ENCODE measurements at places on chromosomes 2 and 18. TPM values are rescaled to one million over a fixed set of nuclear protein-coding genes. Genes with fewer than 3 reads are reported as not detected.

Gene C2orf80
- total RNA-seq: not detected

GRCh38 chr2:27121906-27122305, 1.7 kb upstream of the ABHD1 start:
- no peaks in the 10 kb centered on the region for H3K36me3 ChIP-seq
- H3K27me3 ChIP-seq: peaks cover 25% of the 10 kb centered on the region

- H3K27me3 ChIP-seq: no peaks in the 10 kb centered on the region
- no peaks in the 10 kb centered on the region for H3K4me1 ChIP-seq
- DNase-seq: no peak
- no peak overlapping the region for H3K27ac ChIP-seq
- H3K36me3 ChIP-seq: no peaks in the 10 kb centered on the region
Observed at GRCh38 chr2:234694244-234695013, 197.5 kb upstream of the ARL4C start.

GRCh38 chr2:168626647-168627046, 170.6 kb downstream of the CERS6 start:
- no peaks in the 10 kb centered on the region for H3K4me1 ChIP-seq
- no peak overlapping the region for H3K4me3 ChIP-seq
- H3K36me3 ChIP-seq: no peaks in the 10 kb centered on the region

- no peak overlapping the region for H3K27ac ChIP-seq
- H3K36me3 ChIP-seq: no peaks in the 10 kb centered on the region
- no peak for DNase-seq
- no peaks in the 10 kb centered on the region for H3K27me3 ChIP-seq
- no peaks in the 10 kb centered on the region for H3K4me1 ChIP-seq
- no peak overlapping the region for H3K4me3 ChIP-seq
Observed at GRCh38 chr2:220847589-220847988, 724.5 kb downstream of the EPHA4 start.

- H3K36me3 ChIP-seq: no peaks in the 10 kb centered on the region
- no peak for DNase-seq
- no peak overlapping the region for H3K4me3 ChIP-seq
- no peak overlapping the region for H3K27ac ChIP-seq
- no peaks in the 10 kb centered on the region for H3K27me3 ChIP-seq
Observed at GRCh38 chr2:37412231-37412630, 67.8 kb downstream of the QPCT start.

- no peak overlapping the region for H3K27ac ChIP-seq
- no peaks in the 10 kb centered on the region for H3K36me3 ChIP-seq
- H3K4me1 ChIP-seq: no peaks in the 10 kb centered on the region
Observed at GRCh38 chr2:217491271-217491670, 511.5 kb downstream of the TNS1 start.

Gene ELOA2
- not detected for total RNA-seq

GRCh38 chr2:111701798-111702118, 182.2 kb downstream of the ANAPC1 start:
- H3K4me1 ChIP-seq: peaks cover 35% of the 10 kb centered on the region
- no peak for DNase-seq
- no peaks in the 10 kb centered on the region for H3K36me3 ChIP-seq
- no peaks in the 10 kb centered on the region for H3K27me3 ChIP-seq
- no peak overlapping the region for H3K27ac ChIP-seq

- H3K27me3 ChIP-seq: no peaks in the 10 kb centered on the region
- H3K27ac ChIP-seq: no peak overlapping the region
- no peak for DNase-seq
- no peak overlapping the region for H3K4me3 ChIP-seq
Observed at GRCh38 chr18:76263046-76264005, 231.7 kb downstream of the ZNF516 start.

All from upper lobe of right lung (tissue), 1 donor.